ENCODE measurements at places on chromosomes 2 and 18.

- DNase-seq: no peak
Observed at GRCh38 chr2:156935616-156936015, 321.9 kb upstream of the GALNT5 start.

DNA sequence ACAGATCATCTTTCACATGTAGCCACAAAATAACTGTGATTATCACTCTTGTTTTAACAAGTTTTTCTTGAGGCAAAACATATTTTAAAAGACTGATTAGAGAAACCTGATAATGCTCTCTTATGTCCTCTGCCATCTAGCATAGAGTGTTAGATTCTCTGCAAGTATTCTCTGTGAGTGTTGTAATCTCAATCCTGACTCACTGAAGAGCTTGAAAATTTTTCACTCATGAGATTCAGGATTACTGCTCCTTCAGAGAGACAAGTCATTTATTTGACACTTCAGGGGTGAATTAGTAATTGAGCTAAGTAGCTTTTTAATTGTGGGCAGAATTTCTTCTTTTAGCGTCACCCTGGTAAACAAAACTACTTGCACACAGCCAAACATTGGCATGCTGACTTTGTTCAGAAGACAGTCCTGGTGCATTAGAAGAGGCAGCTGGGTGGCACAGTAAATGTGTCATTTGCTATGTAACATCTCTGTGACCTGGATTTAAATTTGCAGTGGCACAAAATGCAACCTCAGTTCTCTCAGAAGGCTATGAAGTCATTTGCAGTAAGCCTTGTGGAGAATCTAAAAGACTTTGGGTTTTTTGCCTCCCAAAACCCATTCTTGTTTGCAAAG is 172.9 kb downstream of the LRP1B start:
- DNase-seq: no peak

DNA sequence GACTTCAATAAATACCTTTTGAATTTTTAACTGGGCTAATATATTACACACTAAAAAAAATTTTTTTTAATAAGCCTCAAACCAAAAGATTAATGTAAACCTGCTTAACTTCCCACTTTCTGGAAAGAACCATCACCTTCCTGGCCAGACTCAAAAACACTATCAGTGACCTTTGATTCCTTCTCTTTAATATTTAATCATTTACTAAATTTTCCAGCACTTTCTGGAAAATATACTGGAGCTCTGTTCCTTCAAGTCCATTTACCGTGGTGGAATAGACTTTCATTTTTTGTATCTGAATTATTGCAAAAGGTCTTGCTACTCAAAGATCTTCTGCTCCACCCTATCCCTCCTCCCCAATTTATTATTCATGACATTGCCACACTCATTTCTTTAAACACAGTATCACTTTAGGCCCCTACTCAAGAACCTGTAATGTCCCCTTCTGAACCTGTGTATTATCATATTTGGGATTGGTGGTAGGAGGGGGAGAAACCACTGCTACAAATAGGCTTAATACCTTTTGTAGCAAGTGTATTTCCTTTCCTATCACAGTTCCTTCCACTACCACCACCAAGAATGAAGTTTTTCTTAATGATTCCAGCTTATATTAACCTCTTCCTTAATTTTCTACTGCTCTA is 7.4 kb downstream of the PPP4R3B start:
- DNase-seq: no peak

GRCh38 chr2:135563793-135564192 is 32.5 kb downstream of the R3HDM1 start:
- no peak for DNase-seq

DNA sequence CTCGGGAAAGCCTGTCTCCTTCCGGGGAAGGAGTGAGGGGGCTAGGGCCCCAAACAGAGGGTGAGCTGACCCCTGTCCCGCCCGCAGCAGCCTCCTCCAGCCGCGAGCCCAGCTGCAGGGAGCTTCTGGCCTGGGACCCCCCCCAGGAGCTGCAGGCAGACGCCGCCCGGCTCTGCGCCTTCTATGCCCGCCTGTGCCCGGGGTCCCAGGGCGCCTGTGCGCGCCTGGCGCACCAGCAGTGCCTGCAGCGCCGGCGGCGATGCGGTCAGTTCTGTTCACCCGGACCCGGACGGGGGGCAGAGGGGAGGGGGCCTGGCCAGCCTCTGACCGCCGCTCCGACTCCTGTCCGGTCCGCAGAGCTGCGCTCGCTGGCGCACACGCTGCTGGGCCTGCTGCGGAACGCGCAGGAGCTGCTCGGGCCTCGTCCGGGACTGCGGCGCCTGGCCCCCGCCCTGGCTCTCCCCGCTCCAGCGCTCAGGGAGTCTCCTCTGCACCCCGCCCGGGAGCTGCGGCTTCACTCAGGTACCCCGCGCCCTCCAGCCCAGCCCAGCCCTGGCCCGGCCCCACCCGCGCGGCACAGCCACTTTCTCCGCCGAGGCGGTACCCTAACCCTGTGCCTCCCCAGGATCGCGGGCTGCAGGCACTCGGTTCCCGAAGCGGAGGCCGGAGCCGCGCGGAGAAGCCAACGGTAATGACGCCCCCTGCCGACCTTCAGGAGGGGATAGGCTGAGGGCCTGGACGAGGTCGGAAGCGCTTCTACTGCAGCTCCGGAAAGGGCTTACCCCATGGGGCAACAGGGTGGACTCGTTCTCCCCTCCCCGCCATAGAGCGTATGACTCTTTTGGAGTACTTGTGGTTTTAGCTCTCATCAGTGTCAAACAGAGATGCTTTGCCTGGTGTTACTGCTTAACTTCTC is 2.0 kb upstream of the CHRND start:
- DNase-seq: no peak

DNA sequence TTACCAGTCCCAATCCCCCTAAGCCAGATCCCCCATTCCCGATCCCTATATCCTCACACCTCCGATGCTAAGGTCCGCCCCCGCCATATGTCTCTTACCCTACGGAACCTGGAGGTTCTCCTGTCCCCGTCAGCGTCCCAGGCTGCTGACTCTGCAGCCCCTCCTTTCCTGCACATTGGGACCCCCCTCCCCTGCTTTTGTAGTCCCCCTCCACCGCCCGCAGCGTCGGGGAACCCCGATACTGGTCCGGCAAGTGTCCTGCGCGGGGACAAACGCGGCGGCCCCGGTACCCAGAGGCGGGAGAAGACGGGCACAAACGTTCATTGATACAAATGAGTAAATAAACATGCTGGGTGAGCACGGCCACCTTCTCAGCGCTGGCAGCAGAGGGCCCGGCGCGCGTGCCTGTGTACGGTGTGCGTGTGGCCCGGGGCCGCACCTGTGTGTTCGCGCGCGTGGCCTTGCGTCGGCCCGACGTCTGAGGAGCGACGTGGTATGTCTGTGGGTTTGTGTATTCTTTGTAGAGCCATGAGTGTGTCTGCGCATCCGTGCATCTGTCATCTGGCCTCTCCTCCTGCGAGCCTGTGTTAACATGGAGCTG is 2.0 kb upstream of the CYP26B1 start:
- DNase-seq: peak; percentile 18

- DNase-seq: no peak
Observed at GRCh38 chr2:42918041-42918440, 125.7 kb upstream of the HAAO start.

DNA sequence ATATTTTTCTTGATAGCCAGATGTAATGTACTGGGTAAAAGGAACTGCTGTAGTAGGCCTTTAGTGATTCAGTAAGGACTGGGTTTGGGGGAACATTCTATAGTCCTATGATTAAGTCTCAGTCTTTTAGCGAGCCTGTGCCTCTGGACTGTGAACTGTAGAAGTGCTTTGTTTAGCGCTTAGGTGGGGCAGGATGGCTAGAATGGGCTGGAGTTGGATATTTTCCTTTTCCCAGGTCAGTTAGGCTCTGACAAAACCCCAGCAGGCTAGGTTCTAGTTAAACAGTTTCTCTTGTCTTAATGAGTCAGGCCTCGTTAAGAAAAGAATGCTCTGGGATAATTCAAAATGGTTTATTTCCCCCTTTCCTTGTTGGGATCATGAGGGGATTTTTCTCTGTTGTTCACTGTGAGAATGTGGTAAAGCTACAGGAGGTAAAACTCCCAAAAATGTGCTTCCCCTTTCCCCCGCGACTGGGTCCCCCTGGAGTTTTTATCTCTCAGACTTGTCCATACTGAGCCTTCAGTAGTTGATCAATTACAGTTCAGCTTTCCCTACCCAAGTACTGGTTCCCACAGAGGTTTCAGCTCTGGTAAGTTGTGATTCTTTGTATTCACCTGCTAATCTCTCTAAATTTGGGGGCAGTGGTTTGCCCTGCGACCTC is 31.5 kb downstream of the EHBP1 start:
- no peak for DNase-seq

DNA sequence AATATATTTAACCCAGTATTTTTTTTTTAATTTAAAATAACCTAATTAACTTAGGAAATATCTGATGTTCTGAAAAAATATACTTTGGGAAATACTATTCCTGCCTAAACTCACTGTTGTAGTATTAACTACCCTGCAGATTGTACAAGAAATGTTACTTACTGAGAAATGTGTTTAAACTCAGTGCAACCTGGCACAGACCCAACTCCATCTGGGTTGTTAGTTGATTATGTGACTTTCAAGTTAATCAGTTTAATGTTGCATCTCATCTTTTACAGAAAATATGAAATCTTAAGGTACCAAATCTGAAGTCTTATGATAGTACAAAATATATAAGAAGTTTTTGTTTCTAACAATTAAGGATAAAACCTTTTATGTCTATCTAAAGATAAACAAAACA is 27.3 kb downstream of the VAPA start:
- no peak for DNase-seq

DNA sequence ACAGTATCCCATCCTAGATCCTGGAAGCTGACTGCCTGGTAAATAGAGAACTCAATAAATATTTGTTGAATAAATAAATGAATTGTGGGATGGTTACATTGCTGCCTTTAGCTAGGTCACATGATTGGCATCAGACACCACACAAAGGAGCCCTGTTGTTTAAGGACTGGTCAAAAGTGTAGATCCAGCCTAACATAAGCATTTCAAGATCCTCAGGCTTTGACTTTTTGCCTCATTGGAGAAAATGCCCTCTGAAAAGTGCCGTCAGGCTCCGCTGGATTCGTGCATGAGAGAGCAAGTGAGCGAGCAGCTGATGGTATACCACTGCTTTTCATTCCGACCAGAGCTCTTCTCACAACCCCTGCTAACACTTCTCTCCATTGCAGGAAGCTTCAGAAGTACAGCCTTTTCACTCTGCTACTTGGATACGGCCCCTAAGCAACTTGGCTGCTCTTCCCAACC is 1.3 kb upstream of the ZNF24 start:
- no peak for DNase-seq

DNA sequence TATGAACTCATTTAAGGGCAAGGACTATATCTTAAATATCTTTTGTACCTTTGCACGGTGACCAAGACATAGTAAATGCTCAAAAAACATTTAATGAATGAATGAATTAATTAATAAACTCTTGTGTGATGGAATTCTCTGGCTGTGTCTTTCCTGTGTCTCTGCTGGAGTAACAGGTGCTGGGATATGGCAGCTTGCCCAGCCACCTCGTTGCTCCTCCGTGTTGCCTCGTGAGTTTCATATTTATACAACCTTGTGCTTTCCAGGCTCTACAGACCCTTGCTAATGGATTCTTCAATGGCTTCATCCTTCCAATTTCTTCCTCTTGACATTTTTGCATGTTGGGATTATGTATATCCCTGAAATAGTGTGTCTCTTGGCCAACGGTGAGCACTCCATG is 30.4 kb downstream of the CTAGE1 start:
- DNase-seq: peak; percentile 26

GRCh38 chr2:120204022-120204405 is 19.2 kb downstream of the TMEM185B start:
- no peak for DNase-seq

DNA sequence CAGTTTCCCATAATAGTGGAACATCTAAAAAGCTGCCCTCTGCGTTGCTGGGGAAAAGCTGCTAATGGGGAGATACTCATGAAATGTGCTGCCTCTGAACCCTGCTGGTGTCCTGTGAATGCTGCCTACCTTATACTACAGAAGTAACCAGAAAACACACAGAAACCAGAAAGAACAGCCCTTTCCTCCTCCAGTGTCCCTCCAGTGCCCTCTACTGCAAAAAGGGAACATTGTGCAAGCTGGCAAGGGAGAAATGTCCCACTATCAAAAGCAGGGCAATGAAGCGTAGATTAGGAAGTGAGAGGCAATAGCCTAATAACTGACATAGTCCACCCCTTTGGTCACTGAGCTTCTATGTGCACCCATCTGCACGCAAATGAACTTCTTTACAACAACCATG is 162.7 kb upstream of the ETAA1 start:
- no peak for DNase-seq

GRCh38 chr2:142139384-142139783 is 8.6 kb upstream of the LRP1B start:
- no peak for DNase-seq

GRCh38 chr18:45100321-45101105 is 419.8 kb downstream of the SETBP1 start:
- no peak for DNase-seq

- DNase-seq: no peak
Observed at GRCh38 chr2:118094503-118094902, 6.2 kb downstream of the INSIG2 start.

GRCh38 chr2:177747384-177747783 is 325.2 kb downstream of the PDE11A start:
- DNase-seq: no peak

GRCh38 chr18:49457616-49458015 is 2.8 kb downstream of the DYM start:
- no peak for DNase-seq

- no peak for DNase-seq
Observed at GRCh38 chr18:34647251-34647650, 62.8 kb upstream of the DTNA start.
